SW 1271 (cell line): ENCODE measurements at places on chromosomes 2 and 18.

GRCh38 chr2:150640039-150640438, 152.6 kb upstream of the RND3 start:
- no peak for DNase-seq

- DNase-seq = no peak
Measured at GRCh38 chr2:89837962-89838625, 1146.6 kb downstream of the RPIA start.

- no peak for DNase-seq
Measured at GRCh38 chr2:103176294-103176915, 414.6 kb downstream of the TMEM182 start.

DNA sequence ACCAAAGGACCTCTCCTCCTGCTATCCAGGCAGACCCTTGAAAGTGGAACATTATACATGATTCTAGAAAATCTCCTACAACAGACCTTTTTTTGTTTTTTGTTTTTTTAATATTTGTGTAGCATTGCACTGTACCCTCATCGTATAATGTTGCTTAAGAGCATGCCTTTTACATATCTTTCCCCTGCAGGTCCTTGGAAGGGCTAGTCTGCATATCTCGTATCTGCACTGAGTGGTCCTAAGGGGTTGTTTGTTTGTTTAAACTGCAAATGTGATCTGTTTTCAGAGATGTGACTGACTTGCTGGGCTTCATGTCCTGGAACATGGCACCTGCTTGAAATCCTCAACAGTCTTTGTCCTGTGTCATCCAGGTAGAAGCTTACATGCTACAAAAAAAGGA, 204.1 kb downstream of the FAM210A start:
- DNase-seq = no peak

DNA sequence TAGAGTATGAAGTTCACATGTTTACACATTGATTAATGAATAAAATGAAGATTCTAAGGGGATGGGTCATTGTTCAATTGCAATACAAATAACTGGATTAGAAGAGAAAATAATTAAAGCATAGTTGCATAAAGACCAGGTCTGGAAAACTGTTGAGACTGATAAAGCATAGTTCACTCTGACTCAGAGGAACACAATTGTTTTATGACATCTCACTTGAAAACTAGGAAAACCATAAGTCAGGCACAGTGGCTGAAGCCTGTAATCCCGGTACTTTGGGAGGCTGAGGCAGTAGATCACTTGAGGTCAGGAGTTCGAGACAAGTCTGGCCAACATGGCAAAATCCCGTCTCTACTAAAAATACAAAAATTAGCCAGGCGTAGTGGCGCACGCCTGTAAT, 46.7 kb downstream of the PLA2R1 start:
- no peak for DNase-seq

DNA sequence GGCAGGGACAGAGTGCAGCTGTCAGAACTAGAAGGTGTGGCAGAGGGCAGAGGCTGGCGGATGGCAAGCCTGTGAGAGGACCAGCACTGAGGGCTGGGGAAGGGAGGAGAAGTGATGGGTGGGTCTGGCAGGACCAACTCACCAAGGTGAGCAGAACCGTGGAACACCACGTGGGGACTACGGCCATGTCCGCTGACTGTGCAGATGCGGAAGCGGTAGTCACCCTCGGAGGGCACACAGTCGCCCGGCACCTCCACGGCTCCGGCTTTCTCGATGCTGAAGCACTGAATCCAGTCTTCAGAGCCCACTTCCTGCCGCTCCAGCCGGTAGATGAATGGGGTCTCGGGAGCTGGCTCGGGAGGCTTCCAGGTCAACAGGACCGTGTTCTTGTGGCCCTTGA, 4.2 kb downstream of the OBSL1 start:
- no peak for DNase-seq

DNA sequence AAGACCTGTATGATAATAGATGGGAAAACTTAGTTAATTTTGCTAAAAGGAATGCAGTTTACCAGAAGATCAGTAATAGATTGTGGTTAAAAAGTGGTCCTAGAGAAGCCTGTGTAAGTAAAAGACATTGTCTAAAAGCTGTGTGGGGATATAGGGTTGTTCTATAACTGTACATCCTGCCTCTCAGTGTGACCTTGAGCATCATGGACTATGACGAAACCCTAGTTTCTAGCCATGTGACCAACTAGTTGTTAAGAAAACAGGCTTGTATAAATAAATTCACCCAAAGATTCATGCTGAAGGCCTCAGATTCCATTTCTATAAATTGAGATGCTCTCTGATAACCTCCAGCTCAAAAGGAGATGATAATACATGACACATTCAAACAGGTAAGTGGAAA, 160.7 kb downstream of the IKZF2 start:
- no peak for DNase-seq

GRCh38 chr2:165471349-165471950, 2.0 kb downstream of the CSRNP3 start:
- DNase-seq = no peak

- DNase-seq = no peak
Measured at GRCh38 chr2:236706288-236706687, 136.7 kb downstream of the ACKR3 start.

DNA sequence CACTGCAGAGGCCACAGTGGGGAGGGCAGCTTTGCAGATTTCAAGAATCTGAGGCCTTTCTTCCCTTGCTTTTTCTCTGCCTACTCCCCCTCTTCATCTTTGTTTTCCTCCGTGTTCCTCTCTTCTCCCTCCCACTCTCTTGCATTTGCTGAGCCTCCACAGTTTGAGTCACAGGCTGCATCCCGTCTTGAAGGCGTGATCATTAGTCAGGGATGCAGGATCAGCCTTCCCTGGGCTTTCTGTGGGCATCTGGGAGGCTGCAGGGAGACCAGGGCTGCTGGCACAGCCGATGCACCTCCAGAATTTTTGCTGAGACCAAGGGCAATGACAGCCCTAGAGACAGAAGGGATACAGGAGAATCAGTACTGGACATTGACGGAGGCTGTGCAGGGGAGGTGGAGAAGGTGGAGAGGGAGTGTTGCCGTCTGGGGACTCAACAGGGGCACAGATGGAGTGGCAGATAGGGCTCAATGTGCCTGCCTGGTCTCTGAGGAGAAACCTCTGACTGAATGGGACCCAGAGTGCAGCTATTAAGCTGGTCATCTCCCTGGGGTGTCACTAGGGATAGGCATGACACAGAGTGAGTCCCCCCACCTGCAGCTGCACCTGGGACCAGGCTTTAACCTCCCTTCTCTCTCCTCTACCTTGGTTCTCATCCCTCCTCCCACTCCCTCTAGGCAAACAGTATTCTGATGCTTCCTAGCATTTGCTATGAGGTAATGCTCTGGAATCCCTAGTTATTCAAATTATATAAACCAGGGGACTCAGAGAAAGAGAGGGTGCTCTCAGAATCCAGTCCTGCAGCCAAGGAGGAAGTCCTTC, 29.0 kb upstream of the DNAJC27 start:
- no peak for DNase-seq
